Stimulated activated naive CD4-positive, alpha-beta T cell treated with Interleukin-2 at 50 U/mL for 16 hours (primary cell): ENCODE measurements at places on chromosomes 16 and 17.
A peak's percentile ranks its signal among the peaks of the same experiment; 100 is the strongest.

DNA sequence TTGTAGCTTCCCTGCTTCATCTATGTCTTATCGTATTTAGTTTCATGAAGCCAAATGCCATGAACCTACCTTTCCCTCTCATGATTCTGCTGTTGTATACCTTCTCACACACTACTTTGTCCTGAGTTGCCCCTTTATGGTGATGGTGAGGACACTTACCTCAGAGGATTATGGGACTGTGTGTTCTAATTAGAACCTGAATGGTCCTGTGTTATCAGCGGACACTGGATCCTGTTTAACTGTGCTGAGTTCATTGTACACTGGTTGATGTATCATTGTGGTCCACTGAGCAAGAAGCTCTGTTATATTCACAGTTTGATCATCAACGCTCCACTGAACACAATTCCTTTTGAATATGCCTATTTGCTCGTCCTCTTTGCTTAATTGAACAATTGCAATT lies 343.0 kb downstream of the RBFOX1 start:
- no peak for DNase-seq

- DNase-seq, result no peak
Observed at GRCh38 chr17:8015236-8015956, 13.0 kb downstream of the GUCY2D start.

GRCh38 chr16:83402160-83402814 lies 405.5 kb upstream of the HSBP1 start:
- no peak for DNase-seq

DNA sequence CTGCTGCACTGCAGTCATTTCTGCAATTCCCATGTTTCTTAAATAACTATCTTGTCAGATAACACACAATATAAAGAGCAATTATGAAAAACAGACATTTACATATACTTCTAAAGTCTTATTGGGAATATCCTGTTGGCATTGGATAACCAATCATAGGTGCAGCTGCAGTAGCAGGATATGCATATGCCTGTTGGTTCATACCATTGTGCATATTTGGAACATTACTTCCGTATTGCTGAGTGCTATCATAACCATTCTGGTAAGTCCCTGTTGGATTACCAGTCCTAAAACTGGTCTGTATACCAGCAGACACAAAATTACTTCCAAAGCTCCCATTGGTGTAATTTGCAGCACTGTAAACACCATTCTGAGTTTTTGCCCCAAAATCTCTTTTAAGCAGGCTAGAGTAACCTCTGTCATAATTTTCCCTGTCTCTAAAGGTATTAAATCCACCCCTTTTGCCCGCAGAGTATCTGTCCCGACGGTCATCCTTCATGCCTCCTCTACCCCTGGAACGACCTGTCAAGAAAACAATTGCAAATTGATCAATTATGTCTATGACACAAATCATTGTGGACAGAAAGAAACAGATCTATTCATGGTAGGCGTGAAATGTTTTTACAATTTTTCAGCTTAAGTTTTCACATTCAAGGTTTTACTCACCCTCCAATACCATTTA lies 3.1 kb upstream of the POLG2 start:
- DNase-seq, result no peak

DNA sequence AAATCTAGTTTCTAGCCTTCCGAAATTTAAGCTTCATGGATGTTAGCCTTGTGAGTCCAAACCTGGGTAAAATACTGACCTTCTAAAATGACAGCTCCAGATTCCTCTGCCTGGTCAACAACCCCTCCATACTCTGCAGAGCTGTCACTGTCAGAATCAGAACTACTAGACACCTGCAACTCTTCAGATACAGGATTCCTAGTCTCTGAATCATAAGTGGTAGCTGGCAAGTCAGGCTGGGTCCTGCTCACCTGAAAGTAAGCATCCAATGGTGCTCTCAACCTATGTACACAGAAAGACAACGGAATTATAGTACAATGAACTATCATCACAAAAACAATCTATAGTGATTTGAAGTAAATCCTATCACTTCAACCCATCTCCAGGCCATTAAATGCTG lies 14.8 kb downstream of the RFWD3 start:
- no peak for DNase-seq

DNA sequence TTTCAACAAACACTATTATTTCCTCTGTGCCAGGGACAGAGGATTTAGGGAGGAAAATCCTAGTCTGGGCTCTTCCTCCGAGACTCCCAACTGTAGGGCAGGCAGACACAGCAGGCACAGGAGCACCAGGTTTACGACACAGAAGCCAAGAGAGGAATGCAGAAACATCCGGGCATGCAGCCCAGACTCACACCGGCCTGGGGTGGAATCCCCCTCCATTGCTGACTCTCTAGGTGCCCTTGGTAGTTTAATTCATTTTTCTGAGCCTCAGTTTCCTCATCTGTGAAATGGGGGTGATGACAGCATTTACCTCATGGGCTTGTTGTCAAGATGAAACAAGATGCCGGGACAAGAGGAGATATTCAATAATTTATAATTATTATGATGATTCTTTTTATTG lies 14.9 kb downstream of the CA4 start:
- no peak for DNase-seq

GRCh38 chr17:11642655-11643054 lies 44.4 kb downstream of the DNAH9 start:
- no peak for DNase-seq

GRCh38 chr17:17132746-17133145 lies 73.4 kb downstream of the PLD6 start:
- DNase-seq, result no peak

GRCh38 chr16:49546735-49547134 lies 173.1 kb downstream of the C16orf78 start:
- no peak for DNase-seq

DNA sequence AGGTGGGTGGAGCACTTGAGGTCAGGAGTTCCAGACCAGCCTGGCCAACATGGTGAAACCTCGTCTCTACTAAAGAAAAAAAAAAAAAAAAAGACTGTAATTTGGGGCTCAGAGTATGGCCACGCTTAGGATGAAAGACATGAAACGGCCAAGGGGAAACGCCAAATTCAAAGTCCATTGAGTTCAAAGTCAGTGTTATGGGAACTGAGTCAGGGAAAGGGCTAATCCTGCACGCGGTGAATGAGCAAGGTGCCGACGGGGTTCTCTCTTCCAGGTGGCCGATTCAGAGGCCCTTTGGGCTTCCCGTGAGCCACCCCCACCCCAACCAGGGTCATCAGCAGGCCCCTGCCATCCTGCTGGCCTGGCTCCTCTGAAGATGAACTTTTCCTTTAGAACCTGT lies 7.5 kb upstream of the OSGIN1 start:
- DNase-seq, result no peak

DNA sequence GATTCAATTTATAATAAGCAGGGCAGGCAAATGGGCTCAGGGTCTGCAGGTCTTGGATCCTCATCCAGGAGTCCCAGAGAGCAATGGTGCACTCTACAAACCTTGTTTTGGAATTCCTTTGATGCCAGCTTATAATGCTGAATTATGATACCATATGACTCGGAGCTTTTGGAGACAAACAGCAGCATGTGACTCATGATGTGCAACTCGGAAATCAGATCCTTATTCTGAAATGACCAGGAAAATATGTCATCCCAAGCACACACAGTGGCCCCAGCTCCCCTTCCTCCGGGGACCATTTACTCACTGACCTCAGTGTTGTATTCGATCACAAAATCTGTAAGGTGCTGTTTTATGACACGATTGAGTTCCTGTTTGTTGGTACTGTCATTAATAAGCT lies 20.2 kb upstream of the UMOD start:
- no peak for DNase-seq

- peak; percentile 52 for DNase-seq
Observed at GRCh38 chr16:30567991-30568638, 3.4 kb downstream of the ZNF688 start.

- no peak for DNase-seq
Observed at GRCh38 chr16:81720973-81721906, 57.9 kb upstream of the PLCG2 start.

GRCh38 chr17:64661976-64662773 lies at the start of gene SMURF2:
Gene SMURF2 (minus strand): TSS chr17:64662307. CDS start chr17:64661880, 427 bp downstream.
- peak; percentile 71 for DNase-seq

- DNase-seq, result no peak
Observed at GRCh38 chr16:79003026-79003609, 597.4 kb downstream of the MAF start.

GRCh38 chr16:56382459-56382858 lies 42.9 kb downstream of the AMFR start:
- no peak for DNase-seq

GRCh38 chr17:2084766-2085647 lies 30.1 kb downstream of the HIC1 start:
- no peak for DNase-seq

- no peak for DNase-seq
Observed at GRCh38 chr17:35368081-35368830, 5.2 kb downstream of the SLFN11 start.

DNA sequence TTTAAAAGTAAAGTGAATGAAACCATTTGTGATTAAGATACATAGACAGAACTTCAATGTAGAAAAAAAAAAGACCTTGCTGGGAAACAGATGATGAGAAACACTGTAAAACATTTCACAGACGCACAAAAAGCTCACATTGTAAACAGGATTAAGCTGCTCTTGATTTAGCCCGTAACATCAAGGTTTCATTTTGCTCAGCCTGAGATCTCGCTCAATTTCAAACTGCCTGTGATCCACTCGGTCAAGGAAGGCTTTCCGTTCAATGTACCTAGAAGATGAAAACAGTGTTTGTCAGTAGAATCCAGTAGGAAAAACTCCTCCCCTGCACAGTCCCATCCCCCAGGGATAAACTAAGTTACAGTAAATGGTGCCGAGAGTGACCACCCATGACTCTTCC lies 42.3 kb upstream of the BCAR1 start:
- no peak for DNase-seq

DNA sequence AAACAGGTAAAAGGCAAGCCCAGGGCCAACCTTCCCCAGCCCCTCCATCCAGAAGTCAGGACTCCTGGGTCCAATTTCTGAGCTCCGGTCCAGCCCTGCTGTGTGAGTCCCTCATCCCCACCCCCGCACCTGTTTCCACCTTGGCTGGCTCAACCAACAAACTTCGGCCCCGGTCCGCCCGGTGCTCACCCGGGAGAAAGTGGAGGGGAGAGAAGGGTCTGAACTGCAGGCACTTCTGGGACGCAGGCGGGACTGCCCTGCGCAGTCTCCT lies 541 bp downstream of the RHBDF2 start:
- no peak for DNase-seq

GRCh38 chr17:16287563-16288027 lies 65.7 kb downstream of the CENPV start:
- no peak for DNase-seq

- DNase-seq, result no peak
Observed at GRCh38 chr16:58128181-58128631, 975 bp downstream of the CFAP20 start.

DNA sequence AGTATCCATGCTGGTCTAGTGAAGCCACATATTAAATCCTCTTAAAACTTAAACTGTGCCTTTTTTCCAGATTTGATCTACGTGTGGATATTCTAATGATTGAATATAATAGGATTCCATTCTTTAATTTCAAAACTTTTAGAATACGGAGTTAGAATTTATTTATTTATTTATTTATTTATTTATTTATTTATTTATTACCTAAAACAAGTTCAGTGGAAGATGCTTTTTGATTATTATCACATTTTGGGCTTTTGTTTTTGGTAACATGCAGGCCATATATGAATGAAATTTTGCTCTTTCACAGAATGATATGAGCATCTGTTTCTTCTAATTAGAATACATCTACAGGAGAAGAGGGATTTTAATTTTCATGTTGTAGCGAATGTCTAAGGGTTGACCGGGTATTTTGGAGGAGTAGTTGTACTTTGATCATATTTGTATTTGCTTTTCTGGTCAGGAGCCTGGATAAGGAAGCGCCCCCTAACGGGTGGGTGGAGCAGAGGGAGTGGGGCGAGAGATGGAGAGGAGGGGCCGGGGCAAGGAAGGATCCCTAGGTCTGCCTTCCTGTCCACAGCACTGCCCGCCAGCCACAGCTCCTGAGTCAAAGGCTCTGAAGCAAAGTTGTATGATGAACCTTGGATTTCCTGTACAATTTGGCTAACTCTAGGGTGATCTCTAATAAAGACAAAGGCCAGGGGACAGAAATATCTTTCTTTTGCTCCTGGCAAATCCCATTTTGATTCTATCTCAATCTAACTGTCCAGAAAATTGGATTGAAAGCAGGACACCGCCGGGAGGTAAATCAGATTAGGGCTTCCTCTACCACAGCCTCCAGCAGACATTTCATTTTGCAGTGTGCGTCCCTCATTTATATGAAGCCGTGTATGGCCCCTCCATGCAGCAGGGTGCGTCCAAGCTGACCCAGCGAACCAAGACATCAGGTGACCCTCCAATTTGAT lies 149.1 kb downstream of the PRKCA start:
- no peak for DNase-seq

DNA sequence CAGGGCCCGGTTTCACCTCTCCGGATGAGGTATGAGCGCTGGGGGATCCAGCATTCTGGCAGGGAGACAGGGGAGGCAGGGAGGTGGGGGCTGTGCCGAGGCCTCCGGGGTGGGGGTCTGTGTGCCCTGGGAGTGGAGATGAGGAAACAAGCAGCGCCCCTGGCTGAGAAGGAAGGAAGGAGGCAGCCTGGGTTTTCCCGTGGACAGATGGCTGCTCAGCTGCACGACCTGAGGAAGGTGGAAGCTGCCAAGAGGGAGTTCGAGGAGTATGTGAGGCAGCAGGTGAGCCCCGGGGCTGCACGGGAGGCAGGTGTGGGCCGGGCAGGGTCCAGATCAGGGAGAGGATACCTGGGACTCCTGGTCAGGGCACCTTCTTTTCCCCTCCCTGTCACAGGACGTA lies 4.3 kb downstream of the RNF112 start:
- no peak for DNase-seq

DNA sequence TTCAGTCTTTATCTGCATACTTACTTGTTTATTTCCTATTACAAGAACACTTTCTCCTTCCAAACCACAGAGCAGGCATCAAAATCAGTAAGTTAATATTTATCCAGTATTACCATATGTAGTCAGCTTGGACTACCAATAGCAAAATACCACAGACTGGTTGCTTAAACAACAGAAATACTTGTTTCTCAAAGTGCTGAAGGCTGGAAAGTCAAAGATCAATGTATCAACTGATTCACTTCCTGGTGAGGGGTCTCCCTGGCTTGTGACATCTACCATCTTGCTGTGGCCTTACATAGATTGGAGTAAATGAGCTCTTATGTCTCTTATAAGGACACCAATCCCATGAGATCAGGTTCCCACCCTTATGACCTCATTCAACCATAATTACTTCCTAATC lies 2.6 kb downstream of the STXBP4 start:
- no peak for DNase-seq

DNA sequence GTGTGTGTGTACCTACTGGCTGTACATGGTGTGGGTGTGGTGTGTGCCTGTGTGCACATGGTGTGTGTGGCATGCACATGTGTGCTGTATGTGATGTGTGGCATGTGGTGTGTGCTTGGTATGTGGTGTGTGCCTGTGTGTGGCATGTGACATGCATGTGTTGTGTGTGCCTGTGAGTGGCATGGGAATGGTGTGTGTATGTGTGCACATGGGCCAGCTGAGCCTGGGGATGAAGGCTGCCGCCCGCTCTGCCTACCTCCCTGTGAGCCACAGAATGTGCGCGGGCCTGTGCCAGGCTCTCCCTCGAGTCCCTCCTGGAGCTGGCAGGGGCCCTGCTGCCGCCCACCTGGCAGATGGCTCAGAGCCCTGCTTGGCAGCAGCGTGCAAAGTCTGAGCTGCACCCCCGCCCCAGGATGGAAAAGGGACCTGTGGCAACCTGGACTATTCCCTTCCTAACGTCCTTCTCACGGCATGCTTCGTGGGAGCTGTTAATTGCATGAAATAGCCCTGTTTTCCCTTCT lies 9.3 kb downstream of the PRSS27 start:
- DNase-seq, result no peak
